PC-9 (cell line): ENCODE measurements at places on chromosomes 2 and 18.

GRCh38 chr18:54529444-54529843 lies 61.6 kb upstream of the DYNAP start:
- DNase-seq = no peak

DNA sequence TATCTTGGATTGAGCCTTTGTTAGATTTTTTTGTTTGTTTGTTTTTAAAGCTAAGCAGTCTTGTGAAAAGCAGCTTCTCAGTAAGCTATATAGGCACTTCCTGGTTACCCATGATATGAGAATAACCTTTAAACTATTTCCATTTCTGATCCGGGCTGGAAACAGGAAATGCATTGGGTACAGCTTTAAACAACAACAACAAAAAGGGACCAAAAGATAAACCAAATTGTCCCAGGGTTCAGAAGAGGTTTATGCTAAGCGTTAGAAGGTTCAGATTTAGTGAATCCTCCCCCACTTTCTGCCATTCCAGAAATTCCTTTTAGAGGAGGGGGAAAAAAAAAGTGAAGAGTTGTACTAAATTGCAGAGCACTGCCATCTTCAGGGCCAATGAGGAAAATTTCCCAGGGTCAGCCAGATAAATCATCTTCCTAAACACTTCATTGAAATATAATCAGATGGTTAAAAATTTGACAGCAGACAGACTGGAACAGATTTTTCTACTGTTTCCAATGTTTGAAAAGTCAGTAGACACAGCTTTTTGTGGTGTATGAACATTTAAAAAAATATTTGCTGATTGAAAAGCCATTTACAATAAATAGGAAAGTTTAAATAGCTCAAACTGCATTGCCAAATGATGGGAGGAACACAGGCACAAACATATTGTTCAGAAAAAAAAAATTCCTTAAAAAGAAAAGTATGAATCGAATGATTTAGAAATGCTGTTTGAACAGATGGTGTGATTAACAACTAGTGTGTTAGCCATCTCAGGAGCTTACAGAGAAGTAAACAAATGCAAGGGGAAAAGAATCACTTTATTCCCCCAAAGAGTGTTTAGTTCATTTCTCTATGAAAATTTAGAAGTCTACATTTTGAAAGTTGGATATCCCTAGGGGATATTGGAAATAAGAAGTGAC lies 189.9 kb upstream of the TANK start:
- peak; percentile 92 for DNase-seq

GRCh38 chr2:5437375-5437774 lies 254.8 kb upstream of the SOX11 start:
- no peak for DNase-seq

- no peak for DNase-seq
These were observed 99.6 kb downstream of the METTL8 start for GRCh38 chr2:171334171-171334570.

- DNase-seq = no peak
These were observed 615.5 kb upstream of the SETBP1 start for GRCh38 chr18:44065206-44065605.
